ENCODE measurements at places on chromosomes 7 and 10.

- no peak for DNase-seq
Measured at GRCh38 chr7:41298409-41298808, 404.5 kb downstream of the INHBA start.

GRCh38 chr10:97020452-97021400 lies 165.0 kb downstream of the SLIT1 start:
- no peak for DNase-seq

GRCh38 chr7:4841007-4841784 lies 20.6 kb downstream of the PAPOLB start:
- DNase-seq = no peak

- no peak for DNase-seq
Measured at GRCh38 chr10:123327450-123327849, 173.2 kb downstream of the BUB3 start.

GRCh38 chr7:48099781-48100180 lies 10.7 kb downstream of the UPP1 start:
- DNase-seq = no peak

- no peak for DNase-seq
Measured at GRCh38 chr10:118234683-118235082, 107.4 kb downstream of the FAM204A start.

- DNase-seq = no peak
Measured at GRCh38 chr7:157409753-157410727, 73.2 kb downstream of the DNAJB6 start.

- no peak for DNase-seq
Measured at GRCh38 chr10:8039321-8039881, 15.1 kb upstream of the GATA3 start.

DNA sequence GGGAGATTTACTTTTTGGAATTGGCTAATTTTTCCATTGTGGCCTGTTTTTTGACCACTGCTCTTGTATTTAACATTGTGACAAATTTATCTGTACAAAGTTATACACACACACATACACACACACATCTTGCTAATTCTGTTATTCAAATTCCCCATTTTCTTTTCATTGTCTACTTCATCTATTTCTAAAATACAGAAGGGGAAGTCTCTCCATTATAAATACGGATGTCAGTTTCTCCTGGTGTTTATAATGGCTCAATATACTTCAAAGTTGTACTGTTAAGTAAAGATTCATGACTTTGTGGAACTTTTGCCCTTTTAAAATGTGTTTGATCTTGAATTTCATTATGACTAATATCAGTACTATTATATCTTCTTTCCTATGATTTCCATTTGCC lies 81.0 kb downstream of the CNOT4 start:
- DNase-seq = no peak

GRCh38 chr7:38448054-38448453 lies 174.6 kb upstream of the TARP start:
- DNase-seq = no peak

DNA sequence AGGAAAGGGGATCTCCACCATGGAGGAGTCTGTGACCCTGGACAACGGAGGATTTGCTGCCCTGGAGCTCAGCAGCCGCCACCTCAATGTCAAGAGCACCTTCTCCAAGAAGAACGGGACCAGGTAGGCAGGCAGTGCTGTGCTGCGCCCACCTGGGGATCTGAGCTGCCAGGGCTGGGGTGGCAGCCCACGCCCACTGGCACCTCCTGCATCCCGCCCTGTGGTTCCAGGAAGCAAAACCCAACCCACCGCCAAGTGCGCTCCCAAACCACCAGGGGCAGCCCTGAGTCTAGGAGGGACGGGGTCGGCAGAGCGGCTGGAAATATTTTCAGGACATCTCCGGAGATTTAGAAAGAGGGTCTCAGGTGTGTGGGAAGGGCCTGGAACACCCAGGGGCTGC lies 440.3 kb upstream of the FOXK1 start:
- no peak for DNase-seq

DNA sequence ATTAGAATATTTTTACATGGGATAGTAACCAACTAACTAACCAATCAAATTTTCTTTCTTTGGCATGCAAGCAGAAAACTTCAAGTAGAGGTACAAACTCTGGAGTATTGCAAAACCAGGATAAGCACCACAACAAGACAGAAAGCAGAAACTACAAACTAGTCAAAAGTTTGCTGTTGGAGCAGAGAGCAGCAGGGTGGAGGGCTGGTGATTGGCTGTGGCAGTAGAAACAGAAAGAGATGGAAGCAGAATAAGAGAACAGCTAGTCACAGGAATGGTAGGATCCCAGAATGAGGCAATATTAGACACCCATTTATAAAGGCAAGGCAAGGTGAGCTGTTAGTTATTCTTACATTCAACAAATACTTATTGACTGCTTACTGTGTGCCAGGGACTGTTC lies 6.8 kb upstream of the MACC1 start:
- no peak for DNase-seq

DNA sequence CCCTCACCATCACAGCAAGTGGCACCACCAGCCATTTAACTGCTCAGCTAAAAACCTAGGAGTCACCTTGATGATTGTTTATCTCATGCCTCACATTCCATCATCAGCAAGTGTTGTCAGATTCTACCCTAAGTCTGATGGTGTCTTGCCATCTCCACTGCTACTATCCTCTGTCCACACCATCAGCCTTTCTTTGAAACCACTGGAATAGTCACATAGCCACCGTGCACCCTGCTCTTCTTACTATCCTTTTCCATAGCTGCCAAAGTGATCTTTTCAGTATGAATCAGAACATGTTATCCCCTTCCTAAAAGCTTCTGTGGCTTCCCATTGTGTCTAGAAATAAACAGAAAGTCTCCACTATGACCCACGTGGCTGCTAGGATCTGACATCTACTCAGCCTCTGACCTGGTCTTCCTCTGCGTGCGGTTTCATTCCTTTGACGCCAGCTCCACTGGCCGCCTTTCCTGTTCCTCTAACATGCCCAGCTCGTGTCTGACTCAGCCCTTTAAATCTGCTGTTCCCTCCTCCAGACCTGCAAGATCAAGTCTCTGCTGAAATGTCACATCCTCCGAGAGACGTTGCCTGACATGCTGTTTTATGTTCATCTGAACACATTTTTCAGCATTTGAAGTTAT lies 16.5 kb upstream of the CHN2 start:
- DNase-seq = no peak

GRCh38 chr10:71545001-71545400 lies 148.3 kb downstream of the CDH23 start:
- no peak for DNase-seq

- DNase-seq = no peak
Measured at GRCh38 chr10:89981891-89982290, 280.5 kb downstream of the KIF20B start.

GRCh38 chr10:79320820-79321493 lies 26.3 kb upstream of the PPIF start:
- DNase-seq = peak; percentile 91

DNA sequence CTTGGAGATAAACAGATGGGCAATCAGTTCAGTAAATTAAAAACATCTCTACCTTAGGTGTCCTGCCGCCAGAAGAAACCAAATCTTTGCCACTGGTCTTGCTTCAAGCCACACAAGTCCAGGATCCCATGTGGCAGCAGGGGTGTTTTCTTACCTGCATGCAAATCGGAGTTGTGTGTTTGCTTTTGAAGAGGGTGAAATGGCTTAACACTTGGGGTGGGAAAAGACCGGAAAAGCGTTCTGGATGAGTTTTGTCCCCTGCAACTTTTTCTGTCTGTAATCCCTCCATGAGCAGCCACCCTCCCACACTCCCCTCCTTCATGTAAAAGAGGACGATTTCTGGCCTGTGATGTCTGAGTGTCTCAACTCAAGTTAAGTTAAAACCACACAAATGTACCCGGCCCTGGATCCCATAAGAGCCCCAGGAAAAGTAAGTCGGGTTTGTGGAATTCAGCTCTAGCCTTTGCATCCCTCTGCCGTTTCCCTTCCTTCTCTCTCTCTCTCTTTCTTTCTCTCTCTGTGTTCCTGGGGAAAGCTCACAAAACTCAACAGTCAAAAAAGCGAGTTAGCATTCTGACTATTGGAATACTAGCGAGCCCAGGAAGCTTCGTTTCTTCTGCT lies 178.5 kb downstream of the TCF7L2 start:
- DNase-seq = no peak

GRCh38 chr7:92639213-92639896 lies 49.2 kb upstream of the FAM133B start:
- DNase-seq = no peak

GRCh38 chr7:1825897-1826741 lies 156.0 kb downstream of the ELFN1 start:
- DNase-seq = no peak

- no peak for DNase-seq
Measured at GRCh38 chr10:3427950-3428354, 255.4 kb upstream of the PITRM1 start.

- DNase-seq = no peak
Measured at GRCh38 chr7:78130446-78131215, 332.1 kb downstream of the PHTF2 start.

GRCh38 chr7:22833957-22834356 lies 11.3 kb upstream of the TOMM7 start:
- DNase-seq = no peak

DNA sequence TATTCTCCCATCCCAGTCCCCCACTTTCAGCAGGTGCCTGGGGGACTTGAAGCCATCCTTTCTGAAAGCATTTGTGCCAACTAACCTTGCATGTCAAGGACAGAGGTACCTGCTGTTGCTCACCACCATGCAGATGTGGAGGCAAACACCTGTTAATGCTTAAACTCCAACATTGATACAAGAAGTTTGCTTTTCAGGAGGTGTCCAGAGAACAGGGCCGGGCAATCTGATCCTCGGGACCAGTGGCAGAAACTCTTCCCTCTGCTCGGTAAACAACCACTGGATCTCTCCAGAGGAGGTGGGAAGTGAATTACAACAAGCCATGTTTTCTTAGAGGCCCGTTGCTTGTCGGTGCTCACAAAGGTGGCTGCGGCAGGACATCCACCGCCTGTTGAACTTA lies 54.7 kb downstream of the FGFR2 start:
- no peak for DNase-seq

DNA sequence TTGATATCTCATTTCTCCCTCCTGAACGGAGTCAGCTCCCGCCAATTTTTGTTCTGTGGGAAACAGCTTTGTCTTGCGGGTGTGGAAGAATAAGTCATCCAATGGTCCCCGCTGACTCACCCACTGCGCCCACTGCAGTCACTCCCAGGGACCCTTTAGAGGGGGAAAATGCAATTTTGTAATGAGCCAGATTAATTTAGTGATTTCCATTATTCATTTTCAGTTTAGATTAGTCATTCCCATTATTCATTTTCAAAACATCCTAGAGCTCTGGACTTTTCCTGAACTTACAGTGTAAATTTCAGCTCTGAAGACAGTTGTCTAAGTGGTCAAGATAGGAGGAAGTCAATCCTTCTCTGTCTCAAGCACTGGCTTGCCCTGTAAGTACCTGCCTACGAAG lies 154.9 kb upstream of the TMEM72 start:
- no peak for DNase-seq

- peak; percentile 60 for DNase-seq
Measured at GRCh38 chr10:103350517-103351260, at the start of gene PCGF6. TSS of gene PCGF6 (minus strand) at chr10:103351140. CDS start at chr10:103351066, 74 bp downstream.

- no peak for DNase-seq
Measured at GRCh38 chr10:101848894-101849351, 5.3 kb upstream of the KCNIP2 start.

- DNase-seq = no peak
Measured at GRCh38 chr10:58754469-58755339, 242.0 kb downstream of the BICC1 start.

DNA sequence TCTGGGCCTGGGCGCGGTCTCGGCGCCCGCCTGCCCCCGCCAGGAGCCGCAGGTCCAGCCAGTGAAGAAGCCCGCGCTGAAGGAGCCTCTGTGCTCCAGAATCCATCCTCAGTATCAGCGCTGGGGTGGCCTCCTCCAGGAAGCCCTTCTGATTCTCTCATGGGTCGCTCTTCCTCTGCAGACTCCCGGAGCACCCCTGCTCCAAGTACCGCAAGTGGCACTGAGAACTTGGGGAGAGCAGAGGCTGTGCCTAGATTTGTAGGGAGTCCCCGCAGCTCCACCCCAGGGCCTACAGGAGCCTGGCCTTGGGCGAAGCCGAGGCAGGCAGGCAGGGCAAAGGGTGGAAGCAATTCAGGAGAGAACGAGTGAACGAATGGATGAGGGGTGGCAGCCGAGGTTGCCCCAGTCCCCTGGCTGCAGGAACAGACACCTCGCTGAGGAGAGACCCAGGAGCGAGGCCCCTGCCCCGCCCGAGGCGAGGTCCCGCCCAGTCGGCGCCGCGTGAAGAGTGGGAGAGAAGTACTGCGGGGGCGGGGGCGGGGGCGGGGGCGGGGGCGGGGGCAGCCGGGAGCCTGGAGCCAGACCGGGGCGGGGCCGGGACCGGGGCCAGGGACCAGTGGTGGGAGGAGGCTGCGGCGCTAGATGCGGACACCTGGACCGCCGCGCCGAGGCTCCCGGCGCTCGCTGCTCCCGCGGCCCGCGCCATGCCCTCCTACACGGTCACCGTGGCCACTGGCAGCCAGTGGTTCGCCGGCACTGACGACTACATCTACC lies at the start of gene ALOX5:
ALOX5 (plus strand) TSS at position 641 of the 774 bp plus-strand sequence; CDS start at position 705, 64 bp downstream.
- no peak for DNase-seq

DNA sequence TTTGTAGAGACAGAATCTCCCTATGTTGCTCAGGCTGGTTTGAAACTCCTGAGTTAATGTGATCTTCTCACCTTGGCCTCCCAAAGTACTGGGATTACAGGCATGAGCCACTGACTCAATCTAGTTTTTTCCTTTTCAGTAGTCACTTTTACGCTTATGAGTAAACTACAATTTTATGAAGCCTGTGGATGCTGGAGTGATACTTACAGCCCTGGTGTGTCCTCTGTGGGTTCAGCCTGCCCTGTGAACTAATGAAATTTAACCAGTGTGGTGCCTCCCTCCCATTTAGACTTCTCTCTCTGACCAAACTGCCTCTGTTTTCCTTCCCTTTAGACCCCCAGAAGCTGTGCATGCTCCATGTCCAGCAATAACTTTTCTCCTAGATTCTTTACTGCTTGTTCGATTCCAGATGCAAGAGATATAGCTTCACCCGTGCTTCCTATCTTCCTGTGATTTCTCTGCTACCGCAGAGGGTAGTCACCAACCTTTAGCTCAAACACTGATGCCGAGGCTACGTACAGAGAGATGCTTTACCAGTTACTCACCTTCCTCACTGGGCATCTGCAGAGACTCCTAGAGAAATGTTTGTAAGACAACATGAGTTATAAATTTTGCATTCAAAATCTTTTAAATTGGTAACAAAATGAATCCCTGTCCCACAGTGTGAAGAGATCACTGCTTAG lies 90.8 kb downstream of the KIAA1217 start:
- no peak for DNase-seq

- DNase-seq = no peak
Measured at GRCh38 chr7:104767826-104768536, 246.0 kb upstream of the KMT2E start.

GRCh38 chr10:33939410-33939809 lies 604.9 kb upstream of the NRP1 start:
- DNase-seq = no peak

GRCh38 chr10:89042562-89042961 lies 52.0 kb downstream of the FAS start:
- DNase-seq = no peak

GRCh38 chr10:73439605-73440312 lies 6.4 kb upstream of the MSS51 start:
- DNase-seq = peak; percentile 35
